ENCODE measurements at places on chromosomes 13 and 19.

- DNase-seq: no peak
Measured at GRCh38 chr19:5103061-5103701, 134.3 kb downstream of the KDM4B start.

GRCh38 chr13:112249644-112250610, 126.2 kb upstream of the SPACA7 start:
- no peak for DNase-seq

- DNase-seq: peak; percentile 76
Measured at GRCh38 chr19:17681505-17682125, 6.5 kb downstream of the UNC13A start.

DNA sequence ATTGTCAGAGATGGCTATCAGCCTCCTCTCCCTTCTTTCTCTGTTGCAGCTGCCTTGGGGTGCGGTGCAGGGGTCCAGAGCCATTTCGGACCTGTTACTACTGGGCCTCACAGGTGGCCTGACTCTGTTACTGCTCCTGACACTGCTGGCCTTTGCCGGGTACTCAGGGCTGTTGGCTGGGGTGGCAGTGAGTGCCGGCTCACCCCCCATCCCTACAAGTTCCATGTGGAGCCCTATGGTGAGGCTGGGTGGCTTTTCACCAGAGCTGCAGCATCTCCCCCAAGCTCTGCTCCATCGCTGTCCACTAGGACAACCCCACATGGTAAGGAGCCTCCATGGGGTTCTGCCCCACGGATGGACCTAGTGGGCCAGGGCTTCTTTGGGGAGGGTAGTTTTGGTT, 13.7 kb upstream of the ZNF492 start:
- DNase-seq: no peak

- no peak for DNase-seq
Measured at GRCh38 chr13:25080773-25081172, 15.2 kb upstream of the PABPC3 start.

GRCh38 chr13:67168384-67168783, 61.8 kb downstream of the PCDH9 start:
- DNase-seq: no peak

- DNase-seq: no peak
Measured at GRCh38 chr13:45194081-45194939, 6.5 kb downstream of the KCTD4 start.

DNA sequence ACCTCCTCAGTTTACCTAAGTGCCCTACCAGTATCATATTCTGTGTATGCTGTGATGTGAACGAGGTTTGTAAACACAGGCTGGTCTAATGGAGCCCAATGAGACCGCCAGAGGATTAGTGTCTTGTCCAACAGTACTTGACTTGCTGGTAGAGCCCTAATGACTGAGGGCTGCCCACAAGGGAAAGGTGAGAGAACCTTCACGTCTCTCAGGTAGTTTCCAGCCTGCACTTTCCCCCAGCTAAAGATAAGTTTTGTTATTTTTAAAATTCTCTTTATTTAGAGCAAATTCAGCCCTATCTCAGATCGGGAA, 498 bp upstream of the RBM26 start:
- no peak for DNase-seq

DNA sequence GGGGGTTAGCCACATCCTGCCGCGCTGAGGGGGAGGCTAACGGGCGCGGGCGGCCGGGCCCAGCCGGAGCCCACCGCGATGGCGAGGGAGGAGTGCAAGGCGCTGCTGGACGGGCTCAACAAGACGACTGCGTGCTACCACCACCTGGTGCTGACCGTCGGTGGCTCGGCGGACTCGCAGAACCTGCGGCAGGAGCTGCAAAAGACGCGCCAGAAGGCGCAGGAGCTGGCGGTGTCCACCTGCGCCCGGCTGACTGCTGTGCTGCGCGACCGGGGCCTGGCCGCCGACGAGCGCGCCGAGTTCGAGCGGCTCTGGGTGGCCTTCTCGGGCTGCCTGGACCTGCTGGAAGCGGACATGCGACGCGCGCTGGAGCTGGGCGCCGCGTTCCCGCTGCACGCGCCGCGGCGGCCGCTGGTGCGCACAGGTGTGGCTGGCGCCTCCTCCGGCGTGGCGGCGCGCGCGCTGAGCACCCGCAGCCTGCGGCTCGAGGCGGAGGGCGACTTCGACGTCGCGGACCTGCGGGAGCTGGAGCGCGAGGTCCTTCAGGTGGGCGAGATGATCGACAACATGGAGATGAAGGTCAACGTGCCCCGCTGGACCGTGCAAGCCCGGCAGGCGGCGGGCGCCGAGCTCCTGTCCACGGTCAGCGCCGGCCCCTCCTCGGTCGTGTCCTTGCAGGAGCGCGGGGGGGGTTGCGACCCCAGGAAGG, 692 bp downstream of the RGS9BP start:
- DNase-seq: peak; percentile 29

- no peak for DNase-seq
Measured at GRCh38 chr13:32863596-32863995, 152.6 kb upstream of the KL start.

- peak; percentile 3 for DNase-seq
Measured at GRCh38 chr13:19984430-19985218, 26.1 kb downstream of the ZMYM2 start.

DNA sequence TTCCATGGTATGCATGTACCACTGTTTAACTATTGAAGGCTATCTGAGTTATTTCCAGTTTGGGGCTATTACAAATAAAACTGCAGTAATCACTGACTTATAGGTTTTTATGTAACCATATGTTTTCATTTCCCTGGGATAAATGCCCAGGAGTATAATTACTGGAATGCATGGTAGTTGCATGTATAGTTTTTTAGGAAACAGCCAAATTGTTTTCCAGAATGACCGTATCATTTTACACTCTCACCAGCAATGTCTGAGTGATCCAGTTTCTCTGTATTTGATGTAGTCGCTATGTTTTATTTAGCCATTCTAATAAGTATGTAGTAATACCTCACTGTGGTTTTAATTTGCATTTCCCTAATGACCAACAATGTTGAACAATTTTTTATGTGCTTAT, 42.0 kb downstream of the CYSLTR2 start:
- no peak for DNase-seq

- DNase-seq: peak; percentile 69
Measured at GRCh38 chr19:11382898-11383705, 1.0 kb downstream of the EPOR start.

DNA sequence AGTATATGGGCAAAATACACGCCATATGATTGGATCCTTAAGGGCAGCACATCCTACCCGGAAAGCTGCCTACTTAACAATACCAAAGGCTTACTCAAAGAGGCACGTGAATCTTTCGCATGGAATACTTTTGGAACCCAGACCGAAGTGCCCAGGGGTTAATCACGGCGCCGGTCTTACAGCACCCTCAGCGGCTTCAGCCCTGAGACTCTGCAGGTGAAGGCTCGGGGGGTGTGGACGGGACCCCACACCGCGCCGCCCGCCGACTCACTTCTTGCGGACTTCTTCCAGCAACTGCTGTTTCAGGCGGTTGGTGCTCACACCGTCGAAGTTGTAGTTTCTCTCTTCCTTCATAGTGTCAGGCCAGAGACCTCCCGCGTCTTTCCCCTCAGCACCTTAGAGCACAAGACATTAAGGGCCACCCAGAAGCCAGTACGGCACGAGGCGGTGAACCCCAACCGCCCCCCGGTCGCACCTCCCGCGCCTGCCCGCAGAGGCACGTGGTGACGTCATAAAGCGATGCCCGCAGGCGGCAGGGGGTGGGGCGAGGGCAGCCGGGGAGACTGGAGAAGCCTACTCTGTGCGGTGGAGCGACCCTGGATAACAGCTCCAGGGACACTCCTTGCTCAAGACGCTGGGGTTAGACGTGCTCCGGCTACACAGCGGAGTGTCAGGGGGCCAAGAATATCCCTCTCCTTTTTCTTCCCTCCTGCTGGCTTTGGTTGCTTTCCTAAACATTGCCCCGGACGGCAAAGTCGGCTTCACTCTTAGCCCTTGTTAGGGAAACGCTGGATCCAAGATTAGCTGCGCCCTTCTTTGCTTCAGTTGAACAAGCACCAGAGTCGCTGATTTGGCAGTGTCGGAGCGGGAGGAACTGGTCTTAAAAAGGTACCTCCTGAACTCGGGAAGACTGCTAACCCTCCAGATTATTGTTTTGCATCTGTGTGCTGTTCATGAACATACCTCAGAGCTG, at the start of gene CCDC169:
Gene CCDC169, minus strand, starts transcription at position 449 of the 973 bp plus-strand sequence. Its CDS starts 95 bp downstream, at position 354.
- DNase-seq: peak; percentile 77
